Activated CD8-positive, alpha-beta memory T cell treated with anti-CD3 and anti-CD28 coated beads, Interleukin-2, amount 10 ng/mL, durations not matched to agents 7 days and 5 days (primary cell): ENCODE measurements at places on chromosomes 1 and 21. TPM values are rescaled to one million over a fixed set of nuclear protein-coding genes. Genes with fewer than 3 reads are reported as not detected.

GRCh38 chr1:227312361-227313025, 5.8 kb downstream of the CDC42BPA start:
- DNase-seq = no peak
- no peak overlapping the region for H3K27ac ChIP-seq
- peaks cover 36% of the 10 kb centered on the region for H3K27me3 ChIP-seq
- no peak overlapping the region for H3K4me3 ChIP-seq
- H3K4me1 ChIP-seq = peaks cover 2% of the 10 kb centered on the region

DNA sequence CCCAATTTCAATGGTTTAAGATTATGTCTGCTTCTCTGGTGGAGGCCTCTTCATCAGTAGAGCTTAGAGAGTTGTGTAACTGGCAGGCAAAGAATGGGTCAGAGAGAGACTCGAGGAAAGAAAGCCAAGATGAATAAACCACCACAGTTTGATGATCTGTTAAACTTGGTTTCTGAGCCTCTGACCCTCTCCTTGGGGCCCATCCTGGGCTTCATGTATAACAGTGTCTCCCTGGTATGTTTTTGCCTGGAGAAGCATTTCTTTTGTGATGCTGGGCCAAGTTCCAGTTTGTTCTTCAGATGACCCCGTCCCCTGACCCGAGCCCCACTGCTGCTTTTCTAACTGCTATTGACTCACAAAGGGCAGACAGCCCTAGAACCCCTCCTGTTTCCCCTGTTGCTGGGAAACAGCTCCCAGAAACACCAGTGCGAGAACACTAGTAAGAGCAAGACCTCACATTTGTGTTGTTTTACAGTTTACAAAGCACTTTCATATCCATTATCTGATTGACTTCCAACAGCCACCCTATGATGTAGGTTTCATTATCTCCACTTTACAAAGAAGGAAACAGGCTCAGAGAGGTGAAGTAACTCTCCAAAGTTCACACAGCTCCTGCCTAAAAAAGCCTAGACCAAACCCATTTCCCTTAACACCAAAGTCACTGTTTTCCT, 9.0 kb downstream of the CD2 start:
- H3K27me3 ChIP-seq = no peaks in the 10 kb centered on the region
- peak overlapping the region; percentile 97 for H3K27ac ChIP-seq
- H3K36me3 ChIP-seq = peaks cover 95% of the 10 kb centered on the region

CR1L gene
- total RNA-seq = not detected

- DNase-seq = no peak
- no peak overlapping the region for H3K4me3 ChIP-seq
- no peaks in the 10 kb centered on the region for H3K36me3 ChIP-seq
Observed at GRCh38 chr1:71435951-71436350, 355.1 kb upstream of the ZRANB2 start.

- no peaks in the 10 kb centered on the region for H3K36me3 ChIP-seq
- no peak overlapping the region for H3K4me3 ChIP-seq
- DNase-seq = no peak
- no peak overlapping the region for H3K27ac ChIP-seq
Observed at GRCh38 chr1:233993651-233994050, 89.2 kb downstream of the SLC35F3 start.

DNA sequence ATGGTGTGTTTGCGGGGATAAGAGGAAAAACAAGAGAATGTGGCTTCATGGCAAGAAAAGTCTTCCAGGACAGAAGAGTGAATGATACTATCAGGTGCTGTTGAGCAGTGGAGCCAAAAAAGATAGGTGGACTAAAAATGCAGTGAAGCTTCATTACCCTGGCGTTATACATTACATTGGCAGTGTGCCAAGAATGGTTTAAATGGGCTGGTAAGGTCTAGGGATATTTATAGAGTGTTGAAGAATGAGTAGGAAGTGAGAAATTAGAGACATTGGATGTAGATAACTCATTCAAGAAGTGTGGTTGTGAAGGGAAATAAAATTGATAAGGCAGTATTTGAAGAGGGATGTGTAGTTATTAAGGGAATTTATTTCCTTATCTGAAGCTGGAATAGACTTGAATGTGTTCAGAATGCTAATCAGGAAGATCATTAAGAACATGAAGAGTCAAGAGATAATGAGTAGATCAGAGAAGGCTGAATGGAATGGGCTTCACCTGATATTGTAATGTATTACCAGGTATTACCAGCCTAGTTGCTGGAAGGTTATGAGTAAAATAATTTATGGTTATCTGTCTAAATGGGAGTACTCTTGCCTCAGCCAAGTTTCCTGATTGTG, 72.7 kb downstream of the MAST2 start:
- no peak overlapping the region for H3K4me3 ChIP-seq
- no peaks in the 10 kb centered on the region for H3K36me3 ChIP-seq
- H3K4me1 ChIP-seq = no peaks in the 10 kb centered on the region

DNA sequence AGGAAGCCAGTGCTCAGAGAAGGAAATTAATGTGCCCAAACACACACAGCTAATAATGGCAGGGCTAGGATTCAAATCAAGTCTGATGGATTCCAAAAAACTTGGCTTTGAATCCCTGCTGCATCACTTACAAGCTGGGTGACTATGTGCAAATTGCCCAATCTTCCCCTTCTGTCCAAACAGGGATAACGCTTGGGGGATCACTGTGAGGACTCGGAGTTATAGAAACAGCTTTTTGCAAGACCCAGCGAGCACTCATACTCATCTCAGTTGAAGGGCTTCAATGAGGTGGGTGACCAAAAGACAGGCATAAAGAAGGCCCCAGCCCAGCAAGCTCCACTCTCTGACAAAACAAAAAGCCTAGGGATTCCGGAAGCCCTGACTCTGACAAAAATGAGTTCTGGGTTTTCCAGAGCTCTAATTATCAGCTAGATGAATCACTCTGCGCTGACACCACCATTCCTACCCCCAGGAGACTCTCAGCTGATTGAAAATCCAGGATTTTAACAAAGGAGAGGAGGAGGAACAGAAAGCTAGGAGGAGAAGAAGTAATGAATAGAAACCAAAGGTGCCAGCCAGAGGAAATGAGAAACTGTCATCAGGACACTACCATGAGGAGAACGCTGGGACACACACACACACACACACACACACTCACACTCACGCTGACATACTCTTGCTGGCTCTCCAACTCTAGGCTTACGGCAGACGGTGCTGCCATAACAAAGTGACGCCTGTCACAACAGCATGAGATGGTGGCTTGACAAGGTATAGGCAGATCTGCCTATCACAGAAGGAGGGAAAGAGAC, 1.6 kb upstream of the STK40 start:
- DNase-seq = no peak
- H3K36me3 ChIP-seq = peaks cover 19% of the 10 kb centered on the region
- peaks cover 44% of the 10 kb centered on the region for H3K4me1 ChIP-seq
- H3K27me3 ChIP-seq = no peaks in the 10 kb centered on the region

HENMT1 gene
- 34.1 TPM for total RNA-seq

- H3K4me3 ChIP-seq = no peak overlapping the region
- no peaks in the 10 kb centered on the region for H3K27me3 ChIP-seq
- no peak overlapping the region for H3K27ac ChIP-seq
- no peaks in the 10 kb centered on the region for H3K4me1 ChIP-seq
- peaks cover 27% of the 10 kb centered on the region for H3K36me3 ChIP-seq
- DNase-seq = no peak
Observed at GRCh38 chr1:20830378-20830777, 43.3 kb upstream of the HP1BP3 start.

DNA sequence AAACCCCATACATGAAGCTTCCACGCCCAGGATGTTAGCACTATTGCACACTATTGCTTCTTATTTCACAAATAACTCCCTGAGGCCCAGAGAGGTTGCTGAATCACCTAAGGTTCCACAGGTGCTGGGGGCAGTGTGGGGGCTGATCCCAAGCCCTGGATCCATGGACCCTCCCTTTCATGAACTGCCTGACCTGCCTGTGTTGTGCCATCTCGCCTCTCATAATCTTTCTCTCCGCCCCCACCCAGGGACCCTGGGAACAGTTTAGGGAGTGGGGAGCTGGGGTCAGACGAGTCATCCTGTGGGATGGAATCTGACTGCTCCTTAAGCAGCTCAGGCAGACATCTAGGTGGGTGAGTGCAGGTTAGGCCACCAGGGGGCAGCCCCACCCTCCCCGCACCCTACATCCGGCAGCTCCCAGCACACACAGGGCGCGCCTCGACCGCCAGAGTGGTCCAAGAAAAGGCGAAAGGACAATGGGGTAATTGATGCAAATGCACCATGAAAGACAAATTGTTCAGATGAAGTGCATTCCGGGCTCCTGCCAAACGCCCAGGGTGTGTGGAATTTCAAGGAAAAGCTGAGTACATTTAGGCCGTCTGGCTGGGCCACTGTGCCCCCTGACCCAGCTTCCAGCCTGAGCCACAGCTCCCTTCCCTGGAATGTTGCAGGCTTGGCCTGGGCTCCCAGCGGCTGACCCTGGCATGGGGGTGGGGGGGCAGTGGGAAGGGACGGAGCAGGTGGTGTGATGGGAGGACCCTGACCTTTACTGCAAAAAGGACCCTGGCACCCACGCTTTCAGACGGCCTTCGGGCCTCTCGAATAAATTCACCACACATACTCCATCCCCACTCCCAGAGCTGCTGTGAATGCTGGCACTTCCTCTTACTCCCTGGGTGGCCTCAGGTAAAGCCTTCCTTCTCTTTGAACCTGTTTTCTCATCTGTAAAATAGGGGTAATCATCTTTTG, 20.8 kb downstream of the PHLDA3 start:
- H3K27me3 ChIP-seq = peaks cover 49% of the 10 kb centered on the region

- no peaks in the 10 kb centered on the region for H3K4me1 ChIP-seq
- no peak overlapping the region for H3K4me3 ChIP-seq
- peaks cover 5% of the 10 kb centered on the region for H3K27me3 ChIP-seq
- H3K36me3 ChIP-seq = no peaks in the 10 kb centered on the region
Observed at GRCh38 chr1:22872981-22873664, 99.5 kb downstream of the LACTBL1 start.

SLC1A7 gene
- total RNA-seq = not detected

DNA sequence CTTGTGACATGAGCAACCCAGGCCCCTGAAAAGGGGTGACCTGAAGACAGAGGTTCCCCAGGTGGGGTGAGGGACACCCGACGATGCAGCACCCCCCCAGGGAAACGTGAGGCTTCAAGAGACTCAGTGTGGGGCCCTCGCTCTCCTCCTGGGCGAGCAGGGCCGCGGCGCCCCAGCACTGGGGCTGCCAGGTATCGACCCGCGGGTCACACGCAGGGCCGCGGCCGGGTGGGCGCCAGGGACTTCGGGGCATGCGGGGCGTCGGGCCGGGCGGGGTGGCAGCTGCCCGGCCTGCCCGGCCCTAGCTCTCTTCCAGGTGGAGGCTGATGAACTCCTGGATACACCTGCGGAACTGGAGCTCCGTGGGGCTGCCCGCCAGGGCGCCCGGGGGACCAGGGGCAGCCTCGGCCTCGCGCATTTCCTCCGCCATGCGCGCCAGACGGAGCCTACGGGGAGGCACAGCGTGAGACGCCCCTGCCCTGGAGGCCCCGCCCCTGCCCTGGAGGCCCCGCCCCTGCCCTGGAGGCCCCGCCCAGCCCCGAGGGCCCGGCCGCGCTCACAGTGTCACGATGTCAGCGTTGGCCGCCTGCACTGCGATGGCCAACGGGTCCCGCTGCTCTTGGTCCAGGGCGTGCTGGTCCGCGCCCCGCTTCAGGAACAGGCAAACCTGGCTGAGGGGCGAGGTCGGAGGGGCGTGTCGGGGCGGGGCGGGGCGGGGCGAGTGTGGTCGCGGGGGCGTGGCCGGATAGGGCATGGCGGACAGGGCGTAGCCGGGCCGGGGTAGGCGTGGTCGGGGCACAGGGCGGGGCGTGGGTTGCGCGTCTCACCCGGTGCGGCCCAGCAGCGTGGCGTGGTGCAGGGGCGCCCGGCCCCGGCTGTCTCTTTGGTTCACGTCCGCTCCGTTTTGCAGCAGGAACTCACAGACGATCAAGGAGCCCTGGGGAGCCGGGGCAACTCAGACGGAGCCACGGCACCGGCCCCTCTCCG, 13.3 kb downstream of the SCNN1D start:
- no peak for DNase-seq
- no peaks in the 10 kb centered on the region for H3K36me3 ChIP-seq
- no peaks in the 10 kb centered on the region for H3K4me1 ChIP-seq
- H3K27ac ChIP-seq = no peak overlapping the region
- no peak overlapping the region for H3K4me3 ChIP-seq

DNA sequence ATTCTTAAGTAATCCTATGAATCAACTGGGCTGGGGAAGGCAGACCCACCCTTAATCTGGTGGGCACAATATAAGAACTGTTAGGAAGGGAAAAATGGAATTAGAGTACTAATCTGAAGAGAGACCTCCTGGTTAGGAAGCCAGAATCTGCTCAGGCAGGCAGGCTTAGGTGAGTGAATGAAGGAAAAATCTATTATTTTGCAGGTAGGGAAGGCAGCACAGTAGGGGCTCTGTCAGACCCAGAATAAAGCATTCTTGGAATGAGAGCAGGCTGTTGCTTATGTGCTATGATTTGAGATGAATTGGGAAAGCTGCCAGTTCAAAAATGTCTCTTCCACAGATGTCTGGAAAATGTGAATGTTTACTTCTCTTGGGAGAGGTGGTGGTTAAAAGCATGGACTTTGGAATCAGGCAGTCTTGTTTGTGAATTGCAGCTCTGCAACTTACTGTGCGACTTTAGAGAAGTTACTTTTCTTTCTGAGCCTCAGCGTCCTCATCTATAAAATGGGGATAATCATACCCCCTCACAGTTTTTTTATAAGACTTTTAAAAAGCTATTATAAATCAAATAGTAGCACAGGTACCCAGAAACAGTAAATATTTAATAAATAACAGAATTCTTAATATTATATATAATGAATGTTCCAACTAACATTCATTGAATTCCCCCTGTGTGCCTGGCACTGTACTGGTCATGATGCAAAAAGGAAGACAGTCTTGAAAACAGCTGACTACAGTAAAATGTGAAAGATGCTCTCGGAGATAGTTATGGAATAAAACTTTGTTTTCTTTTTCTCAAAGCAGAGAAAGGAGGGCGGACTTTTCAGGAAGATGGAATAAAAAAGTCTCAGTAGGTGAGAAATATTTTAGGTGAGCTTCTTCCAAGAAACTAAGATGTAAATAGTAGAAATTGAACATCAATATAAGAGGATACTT, 15.3 kb upstream of the ZNF644 start:
- H3K4me3 ChIP-seq = no peak overlapping the region
- no peak for DNase-seq
- peaks cover 19% of the 10 kb centered on the region for H3K27me3 ChIP-seq
- H3K36me3 ChIP-seq = no peaks in the 10 kb centered on the region
- H3K4me1 ChIP-seq = no peaks in the 10 kb centered on the region

GRCh38 chr21:42092771-42093170, 21.7 kb downstream of the UMODL1 start:
- H3K36me3 ChIP-seq = no peaks in the 10 kb centered on the region
- H3K4me3 ChIP-seq = no peak overlapping the region
- DNase-seq = no peak
- H3K27me3 ChIP-seq = peaks cover 10% of the 10 kb centered on the region

GRCh38 chr1:170168265-170168664, 22.5 kb downstream of the NTMT2 start:
- H3K36me3 ChIP-seq = peaks cover 2% of the 10 kb centered on the region
- H3K27ac ChIP-seq = peak overlapping the region; percentile 64
- DNase-seq = no peak
- H3K4me1 ChIP-seq = peaks cover 6% of the 10 kb centered on the region
- H3K4me3 ChIP-seq = peak overlapping the region; percentile 31

DNA sequence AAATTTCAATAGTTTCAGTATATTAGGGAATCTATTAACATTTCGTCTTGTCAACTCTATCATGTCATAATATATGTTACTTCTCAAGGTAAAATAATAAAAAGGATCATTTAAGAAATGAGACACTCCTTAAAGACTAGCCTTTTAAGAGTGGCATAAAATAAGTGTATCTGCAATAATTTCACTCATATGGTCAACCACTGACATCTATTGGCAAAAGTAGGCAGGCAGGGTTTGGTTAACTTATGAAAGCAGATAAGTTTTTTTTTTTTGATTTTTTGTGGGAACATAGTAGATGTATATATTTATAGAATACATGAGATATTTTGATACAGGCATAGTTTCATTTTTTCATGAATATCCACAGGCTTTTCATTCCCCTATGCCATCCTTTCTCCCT, 5.5 kb upstream of the RGS21 start:
- H3K36me3 ChIP-seq = no peaks in the 10 kb centered on the region
- DNase-seq = no peak
- H3K27me3 ChIP-seq = no peaks in the 10 kb centered on the region
- no peak overlapping the region for H3K27ac ChIP-seq
